ENCODE measurements at places on chromosomes 11 and 22.
A peak's percentile ranks its signal among the peaks of the same experiment; 100 is the strongest.

DNA sequence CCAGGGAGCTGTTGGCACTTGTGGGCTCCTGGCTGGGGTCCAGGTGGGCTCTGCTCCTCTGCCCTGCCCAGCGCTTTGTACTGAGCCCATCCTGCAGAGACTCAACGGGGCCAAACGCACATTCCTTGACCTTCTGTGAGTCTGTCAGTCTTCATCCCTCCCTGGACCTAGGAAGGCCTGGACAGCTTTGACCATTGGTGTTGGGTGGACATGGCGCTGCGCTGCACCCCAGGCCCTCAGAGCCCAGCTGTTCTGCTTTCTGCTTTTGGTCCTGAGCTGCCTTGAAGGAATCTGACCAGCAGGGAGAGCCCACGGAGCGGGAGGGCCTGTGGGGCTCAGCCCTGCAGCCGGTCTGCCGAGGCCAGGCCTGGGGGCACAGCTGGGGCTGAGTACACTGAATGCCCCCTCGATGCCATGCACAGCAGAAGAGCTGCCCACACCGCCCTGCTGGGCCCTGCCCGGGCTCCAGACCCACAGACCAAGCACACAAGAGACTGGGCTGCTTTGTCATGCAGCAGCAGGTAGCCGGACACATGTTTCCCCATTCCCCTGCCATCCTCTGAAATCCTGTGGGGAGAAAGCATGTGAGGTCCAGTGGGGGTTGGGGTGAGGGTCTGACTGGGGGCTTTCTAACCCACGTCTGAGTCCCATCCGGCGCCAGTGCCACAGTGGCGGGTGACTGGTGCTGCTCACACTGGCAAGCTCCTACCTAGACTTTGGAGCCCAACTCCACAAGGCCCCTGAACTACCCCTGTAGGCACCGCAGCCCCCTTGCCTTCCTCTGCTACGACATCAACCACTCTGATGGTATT is 24.1 kb upstream of the CCDC188 start:
- DNase-seq, result peak; percentile 38

GRCh38 chr22:41833369-41834004 is 582 bp downstream of the SREBF2 start:
- DNase-seq, result no peak

DNA sequence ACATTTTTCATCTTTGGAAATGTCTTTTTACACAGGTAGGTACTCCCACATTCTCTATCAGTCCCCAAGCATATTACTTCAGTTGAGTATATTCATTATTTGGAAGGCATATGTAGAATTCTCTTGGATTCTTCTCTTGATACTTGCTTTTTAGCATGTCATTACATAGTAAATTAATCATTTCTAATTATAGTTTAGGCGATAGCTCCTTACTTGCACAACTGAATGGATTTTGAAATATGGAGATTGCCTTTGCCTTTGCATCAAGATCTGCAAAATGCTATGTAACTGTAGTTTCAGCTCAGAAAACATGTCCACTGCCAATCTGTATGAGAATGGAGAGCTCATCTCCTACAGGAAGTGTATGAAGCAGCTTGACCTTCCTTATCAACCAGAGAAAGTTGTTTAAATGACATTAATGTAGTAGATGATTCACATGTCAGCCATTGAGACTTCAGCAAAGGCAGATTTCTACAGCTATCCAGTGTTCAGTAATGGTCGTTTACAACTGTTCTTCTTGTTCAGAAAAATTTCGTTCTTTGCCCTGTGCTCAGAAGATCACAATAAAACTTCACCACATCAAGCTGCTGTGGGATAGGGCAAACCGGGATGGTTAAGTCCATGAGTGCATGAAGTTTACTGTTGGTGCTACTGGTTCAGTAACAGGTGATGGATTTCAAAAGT is 61.6 kb downstream of the PPP6R3 start:
- no peak for DNase-seq

DNA sequence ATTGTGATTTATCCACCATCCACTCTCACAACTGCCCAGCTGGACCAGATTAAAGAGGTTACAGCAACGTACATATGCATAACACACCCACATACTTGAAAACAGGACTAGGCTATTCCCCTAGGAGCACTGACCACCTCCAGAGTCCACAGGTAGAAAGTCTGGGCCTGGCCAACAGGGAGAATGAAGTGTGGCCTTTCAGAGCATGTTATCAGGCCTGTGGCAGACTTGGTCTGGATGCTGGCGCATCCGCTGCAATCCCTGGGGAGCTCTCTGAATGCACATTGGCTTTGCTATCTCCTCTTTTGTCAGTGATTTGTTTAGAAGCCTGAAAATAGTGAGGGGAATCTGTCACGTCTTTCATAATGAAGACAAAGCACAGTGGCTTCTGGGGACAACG is 86.7 kb downstream of the C11orf58 start:
- no peak for DNase-seq

DNA sequence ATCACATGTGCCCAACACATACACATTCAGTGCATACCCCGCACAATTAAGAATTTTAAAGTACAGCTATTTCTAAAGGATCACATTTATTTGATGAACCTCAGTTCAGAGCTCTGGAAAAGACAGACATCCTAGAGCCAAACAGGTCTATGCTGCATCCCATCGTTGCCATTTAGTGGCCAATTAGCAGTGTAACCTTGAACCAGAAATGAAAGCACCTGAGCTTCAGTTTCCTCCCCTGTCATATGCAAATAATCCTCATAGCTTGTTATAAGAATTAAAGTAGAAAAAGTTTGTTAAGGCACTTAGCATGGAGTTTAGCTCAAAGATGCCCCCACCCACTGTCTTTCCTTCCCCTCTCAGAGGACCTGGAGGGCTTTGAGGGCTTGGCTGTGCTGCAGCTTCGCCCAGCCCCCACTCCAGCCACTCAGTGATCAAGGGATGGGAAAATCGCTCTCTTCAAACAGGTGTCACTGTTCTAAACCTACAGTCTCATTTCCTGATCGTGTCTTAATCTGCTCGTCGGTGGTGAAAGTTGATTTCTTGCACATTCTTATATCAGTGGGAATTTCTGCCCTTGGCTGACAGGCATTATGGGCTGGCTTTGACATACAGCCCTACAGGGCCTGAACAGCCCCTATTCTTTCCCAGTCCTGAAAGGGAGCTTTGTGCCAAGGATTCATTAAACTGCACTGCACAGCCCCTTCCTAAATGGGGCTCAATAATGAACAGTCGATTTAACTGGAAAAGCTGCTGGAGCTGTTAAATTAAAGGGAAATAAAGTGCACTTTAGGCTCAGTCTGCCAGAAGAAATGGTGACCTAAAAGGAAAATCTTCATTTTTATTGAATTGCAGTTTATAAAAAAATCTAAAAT is 23.3 kb upstream of the FAM181B start:
- no peak for DNase-seq

DNA sequence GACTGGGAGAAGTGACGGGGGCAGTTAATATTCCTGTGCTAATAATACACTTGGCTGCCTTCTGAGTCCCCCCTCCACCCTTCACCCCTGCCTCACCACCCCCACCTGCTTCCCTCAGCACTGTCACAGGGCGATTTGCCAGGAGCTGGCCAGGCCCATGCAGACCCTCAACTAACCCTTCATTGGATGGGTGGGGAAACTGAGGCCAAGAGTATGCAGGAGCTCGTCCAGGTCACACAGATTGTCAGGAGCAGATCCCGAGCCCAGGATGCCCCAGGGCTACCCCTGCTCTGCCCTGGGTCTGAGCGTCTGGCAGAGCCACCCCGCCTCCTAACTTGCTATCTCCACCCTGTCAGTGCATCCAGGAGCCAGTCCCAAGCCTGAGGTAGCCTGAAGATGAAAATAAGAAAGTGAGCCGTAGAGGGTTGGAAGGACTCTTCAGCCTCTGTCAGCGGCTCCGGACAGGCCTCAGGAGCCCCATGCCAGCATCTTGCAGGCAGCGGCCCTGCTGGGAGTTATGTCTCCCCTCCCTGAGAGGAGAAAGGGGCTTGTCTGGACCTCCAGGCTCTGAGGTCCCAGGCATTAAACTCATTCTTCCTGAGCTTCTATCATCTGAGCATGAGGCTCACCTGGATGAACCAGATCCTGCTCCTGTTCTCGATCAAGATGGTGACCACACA is 6.2 kb downstream of the TPBGL start:
- DNase-seq, result no peak

DNA sequence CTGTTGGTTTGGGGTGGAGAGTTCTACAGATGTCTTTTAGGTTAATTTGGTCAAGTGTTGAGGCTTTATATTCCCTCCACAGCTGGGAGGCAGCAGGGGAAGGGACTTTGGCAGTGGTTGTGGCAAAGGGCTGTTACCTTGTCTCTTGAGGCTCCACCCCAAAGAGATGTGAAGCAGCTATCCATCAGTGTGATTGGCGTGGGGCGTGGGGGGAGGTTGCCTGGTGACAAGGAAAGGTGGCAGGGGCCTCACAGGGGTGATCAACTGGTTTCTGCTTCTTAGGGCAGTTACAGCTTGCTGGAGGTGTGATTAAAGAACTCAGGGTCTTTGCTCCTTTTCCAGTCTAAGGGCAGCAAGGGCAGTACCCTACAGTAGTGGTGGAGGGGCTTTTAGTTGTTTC is 59.3 kb downstream of the FANCF start:
- DNase-seq, result no peak

All from choroid plexus epithelial cell (primary cell).